ENCODE measurements at places on chromosomes 2 and 18.

- DNase-seq: no peak
Observed at GRCh38 chr2:240855670-240856069, 13.0 kb upstream of the AGXT start.

DNA sequence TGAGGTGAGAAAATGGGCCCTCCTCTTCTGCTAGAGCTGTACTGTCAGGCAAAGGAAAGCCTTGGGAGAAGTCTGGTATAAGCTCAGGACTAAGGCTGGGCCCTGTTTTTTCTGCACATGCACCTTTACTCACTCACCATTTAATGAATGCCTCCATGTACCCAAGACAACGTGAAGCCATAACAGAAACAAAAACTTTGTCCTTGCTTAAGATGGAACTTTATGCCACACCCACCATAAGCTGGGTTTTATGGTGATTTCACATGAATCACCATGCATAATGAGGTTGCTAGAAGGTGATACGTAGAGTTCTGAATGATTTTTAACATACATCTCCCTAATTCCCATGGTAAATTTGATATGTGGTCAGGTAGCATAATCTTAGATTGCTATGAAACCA is 63.7 kb upstream of the CYP26B1 start:
- DNase-seq: no peak

DNA sequence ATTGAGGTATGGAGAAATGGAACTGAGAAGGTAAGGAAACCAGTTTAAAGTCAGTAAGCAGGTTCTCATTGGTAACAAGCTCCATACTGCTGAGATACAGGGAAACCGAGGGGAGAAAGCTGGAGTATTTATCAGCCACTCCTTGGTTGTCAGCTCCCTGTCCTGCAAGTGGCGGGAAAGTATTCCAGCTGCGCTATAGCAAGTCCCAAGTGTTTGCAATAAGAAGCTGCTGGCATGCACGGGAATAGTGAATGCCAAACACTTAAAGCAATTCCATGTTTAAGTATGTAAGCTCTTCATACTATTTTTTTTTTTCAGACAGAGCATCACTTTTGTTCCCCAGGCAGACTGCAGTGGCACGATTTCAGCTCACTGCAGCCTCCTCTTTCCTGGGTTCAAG is 1601.1 kb downstream of the SUCLG1 start:
- no peak for DNase-seq

DNA sequence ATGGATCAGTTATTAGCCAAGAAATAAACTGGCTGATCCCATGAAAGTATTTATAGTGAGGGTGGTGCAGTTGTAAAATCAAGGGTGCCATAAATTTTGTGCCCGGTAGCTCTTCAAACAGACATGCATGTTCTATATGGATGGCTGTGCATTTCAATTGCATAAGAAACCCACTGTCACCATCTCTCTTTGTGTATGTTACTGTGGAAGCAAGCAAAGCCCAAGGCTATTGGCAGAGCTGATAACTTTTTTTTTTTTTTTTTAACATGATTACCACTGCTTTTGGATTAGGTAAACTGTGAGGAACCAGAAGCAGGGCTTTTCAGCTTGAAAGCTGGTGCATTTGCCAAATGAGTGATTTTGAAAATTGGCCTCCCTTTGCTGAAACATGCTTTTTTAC is 332.6 kb downstream of the SOX11 start:
- no peak for DNase-seq

DNA sequence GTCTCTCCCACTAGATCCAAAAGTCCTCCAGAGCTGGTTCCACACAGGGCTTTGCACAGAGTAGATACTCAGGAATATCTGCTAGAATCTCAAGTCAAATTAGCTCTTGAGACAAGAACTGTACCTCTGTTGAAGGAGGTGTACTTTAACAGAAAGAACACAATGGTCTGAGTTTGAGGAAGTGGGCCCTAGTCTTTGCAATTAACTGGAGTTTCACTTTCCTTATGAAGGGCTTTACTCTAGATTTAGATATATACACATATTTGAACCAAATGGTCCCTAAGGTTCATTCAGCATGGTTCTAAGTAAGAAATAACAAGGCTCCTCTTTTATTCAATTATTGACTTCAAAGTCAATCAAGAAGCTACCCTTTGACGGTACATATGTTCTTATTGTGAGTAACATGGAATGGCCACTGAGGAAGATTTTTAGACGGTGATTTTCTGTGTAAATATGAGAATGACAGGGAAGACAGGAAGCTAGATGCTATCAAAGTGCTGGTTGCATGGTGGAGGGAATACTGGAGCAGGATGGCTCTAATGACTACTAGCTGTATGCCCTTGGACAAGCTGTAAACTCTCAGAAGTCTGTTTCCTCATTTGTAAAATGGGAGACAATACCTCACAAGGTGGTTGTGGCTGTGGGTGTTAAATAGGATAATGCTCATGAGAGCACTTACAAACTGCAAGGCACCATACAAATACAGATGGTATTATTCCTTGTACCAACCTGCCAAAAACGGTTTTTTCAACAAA is 73.5 kb upstream of the SERTAD2 start:
- no peak for DNase-seq

Data from stimulated activated effector memory CD8-positive, alpha-beta T cell treated with anti-CD3 and anti-CD28 coated beads, Interleukin-12 subunit alpha, Interleukin-12 subunit beta, amount 100 ng/mL, for 72 hours (primary cell).